ENCODE measurements at places on chromosomes 1 and 21.

- DNase-seq = no peak
Observed at GRCh38 chr1:42424201-42424600, 31.6 kb downstream of the ZMYND12 start.

DNA sequence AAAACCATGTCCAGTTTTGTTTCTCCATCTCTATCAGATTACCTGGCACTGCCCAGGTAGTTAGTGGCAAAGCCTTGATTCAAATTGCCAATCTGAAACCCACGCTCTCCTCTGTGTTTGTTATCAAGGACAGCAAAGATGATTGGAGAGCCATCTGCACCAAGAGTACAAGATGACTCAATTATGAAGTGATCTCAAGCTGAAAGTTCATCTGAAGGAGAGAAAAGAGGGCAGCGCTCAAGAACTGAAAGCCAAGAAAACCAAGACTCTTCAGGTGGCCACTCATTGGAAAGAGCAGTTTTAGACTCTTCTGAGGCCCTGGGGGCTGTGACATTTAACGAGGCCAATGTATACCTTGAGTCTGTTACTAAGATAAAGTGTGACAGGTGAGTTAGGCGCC is 13.8 kb downstream of the RXRG start:
- DNase-seq = no peak

DNA sequence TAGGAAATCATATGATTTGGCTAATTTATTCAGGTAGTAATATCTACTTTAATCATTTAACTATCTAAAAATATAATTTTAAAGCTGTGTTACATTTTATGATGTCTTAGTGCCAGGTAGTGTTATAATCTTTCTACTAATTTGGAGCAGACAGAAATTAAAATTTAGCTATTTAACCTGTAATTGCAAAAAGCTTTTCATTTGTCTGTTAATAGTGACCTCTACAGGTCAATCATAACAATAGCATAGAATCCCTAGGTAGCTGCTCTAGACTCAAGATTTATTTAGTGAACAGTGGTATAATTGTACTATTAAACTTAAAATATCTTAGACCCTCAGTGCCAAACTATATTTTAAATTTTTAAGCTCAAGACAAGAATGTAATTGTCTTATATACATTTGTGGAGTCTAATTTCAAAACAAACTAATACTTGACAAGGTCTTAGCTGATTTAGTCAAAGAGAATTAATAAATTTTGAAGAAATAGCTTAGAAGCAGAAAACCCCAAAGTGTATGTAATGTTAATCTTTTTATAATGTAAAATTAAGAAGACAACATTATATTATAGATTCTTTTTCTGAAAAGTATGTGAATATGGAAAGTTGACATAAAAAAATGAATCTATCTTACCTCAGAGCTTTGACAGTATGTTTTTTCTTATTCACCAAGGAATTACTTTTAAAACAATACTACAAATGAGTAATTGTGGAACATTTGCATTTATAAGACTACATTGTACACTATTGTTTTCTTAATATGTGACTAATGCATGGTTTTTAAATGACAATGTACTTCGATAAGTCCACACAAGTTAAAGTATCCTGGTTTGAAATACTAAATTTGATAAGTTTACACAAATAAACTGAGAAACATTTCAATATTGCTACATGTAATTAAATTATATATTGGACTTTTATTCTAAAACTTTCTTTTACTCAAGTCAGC is 64.1 kb upstream of the RNPC3 start:
- no peak for DNase-seq

DNA sequence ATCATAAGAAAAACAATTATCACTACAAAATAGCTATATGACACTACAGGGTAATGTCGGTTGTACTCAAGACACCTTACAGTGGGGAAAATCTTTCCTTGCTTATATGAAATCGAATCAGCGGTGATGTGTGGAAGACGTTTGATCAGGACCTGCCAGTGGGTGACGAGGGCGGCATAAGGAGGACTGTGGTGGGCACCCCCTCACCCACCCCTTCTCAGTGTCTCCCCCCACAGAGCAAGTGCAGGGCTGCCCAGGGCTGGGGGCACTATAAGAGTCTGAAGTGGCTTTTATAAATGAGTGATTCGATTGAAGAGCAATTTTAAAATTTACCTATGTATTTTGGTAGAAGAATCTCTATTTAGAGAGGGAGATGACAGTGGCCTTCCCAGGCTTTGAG is 35.8 kb downstream of the CRYAA start:
- no peak for DNase-seq

- DNase-seq = no peak
Observed at GRCh38 chr1:184497959-184498723, 111.3 kb downstream of the C1orf21 start.

DNA sequence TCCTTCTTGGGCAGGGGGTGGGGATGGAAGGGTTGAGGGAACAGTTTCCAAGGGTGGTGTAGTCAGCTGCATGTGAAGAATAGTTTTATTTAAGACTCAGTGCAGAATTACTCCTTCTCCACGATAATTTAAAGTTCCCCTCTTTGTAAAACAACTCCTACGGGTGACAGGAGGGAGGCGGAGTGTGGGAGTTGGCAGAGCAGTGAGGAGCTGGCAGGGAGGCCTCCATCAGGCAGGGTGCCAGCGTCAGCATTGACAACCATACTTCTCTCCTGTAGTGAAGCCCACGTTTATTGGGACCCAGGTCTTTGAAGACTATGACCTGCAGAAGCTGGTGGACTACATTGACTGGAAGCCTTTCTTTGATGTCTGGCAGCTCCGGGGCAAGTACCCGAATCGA is 93.8 kb downstream of the MTR start:
- DNase-seq = no peak

DNA sequence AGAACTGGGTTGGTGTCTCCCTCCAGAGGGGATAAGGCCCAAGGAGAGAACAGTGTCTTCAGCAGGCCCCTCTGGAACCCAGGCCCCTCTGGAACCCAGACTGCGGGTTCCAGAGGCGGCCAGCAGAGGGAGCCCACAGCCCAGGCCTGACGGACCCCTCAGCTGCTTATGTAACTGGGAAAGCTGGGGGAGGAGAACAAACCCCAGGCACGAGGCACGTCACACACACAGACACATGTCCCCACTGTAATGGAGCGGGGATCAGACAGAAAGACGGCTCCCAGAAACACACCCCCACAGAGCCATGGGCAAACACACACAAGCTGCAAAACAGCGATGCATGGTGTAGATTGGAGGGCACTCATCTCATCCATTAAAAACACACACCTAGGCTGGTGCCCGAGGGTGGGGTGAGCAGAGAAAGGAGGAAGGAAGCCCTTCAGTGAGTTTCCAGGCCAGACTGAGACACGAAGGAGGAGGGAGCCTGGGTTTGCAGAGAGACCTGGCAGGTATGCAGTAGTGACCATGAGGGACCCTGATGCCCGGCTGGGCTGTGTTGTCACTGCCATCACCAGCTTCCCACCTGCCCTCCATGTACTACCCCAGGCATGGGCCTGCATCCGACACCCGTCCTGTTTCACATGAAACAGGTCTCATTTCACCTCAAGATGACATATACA is 2.8 kb upstream of the IGSF8 start:
- DNase-seq = peak; percentile 82

DNA sequence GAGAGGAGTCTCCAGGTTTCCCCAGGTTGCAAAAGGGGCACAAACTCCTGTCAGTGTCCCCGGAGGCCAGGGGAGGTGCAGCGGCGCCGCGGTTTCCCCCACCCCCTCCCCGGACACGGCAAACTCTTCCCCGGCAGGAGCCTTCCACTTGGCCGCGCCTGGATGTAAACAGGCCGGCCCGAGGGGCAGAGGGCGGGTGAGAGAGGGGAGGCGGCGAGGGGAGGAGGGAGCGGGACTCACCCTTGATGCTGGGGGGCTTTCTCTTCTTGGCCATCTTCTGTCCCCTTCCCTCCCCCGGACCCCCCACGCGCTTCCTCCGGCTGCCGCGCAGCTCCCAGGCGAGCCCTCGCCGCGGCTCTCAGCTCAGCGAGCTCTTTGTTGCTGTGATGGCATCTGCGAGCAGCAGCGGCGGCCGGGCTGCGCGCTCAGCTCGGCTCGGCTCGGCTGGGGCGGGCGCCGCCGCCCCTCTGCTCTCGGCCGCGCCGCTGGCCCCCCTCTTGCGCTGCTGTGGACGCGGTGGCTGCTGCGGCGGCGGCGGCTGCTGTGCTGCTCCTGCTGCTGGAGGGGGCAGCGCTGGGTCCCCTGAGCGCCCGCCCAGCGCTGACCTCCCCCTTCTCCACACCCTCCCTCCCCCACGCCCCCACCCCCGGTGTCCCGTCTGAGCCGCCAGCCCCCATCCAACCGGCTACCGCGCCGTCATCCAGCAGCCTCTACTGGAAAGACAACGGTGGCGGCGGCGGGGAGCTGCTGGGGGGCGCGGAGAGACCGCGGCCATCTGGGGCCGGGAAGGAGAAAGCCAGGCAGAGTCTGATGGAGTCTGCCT is 4.9 kb upstream of the SLC44A5 start:
- DNase-seq = peak; percentile 35

GRCh38 chr1:38334930-38335592 is 288.5 kb upstream of the POU3F1 start:
- no peak for DNase-seq

All from C1 segment of cervical spinal cord (tissue), 14 donors.